Natural killer cell (primary cell): ENCODE measurements at places on chromosomes 2 and 18.

DNA sequence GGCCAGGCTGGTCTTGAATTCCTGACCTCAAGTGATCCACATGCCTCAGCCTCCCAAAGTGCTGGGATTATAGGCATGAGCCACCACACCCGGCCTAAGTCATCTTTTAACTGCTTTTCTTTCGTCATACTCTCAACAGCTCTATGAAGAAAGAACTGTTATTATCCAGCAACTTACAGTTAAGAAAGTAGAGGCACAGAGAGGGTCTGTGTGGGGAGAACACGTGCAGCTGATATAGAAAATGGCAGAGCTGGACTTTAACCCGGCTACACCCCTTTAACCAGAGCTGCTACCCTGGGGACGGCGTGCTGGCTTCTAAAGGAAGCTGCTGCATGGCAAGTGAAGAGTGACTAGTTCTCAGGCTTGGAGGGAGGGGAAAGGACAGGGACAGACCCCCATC is 25.5 kb downstream of the IGFBP2 start:
- H3K27me3 ChIP-seq = no peaks in the 10 kb centered on the region
- no peaks in the 10 kb centered on the region for H3K36me3 ChIP-seq
- H3K4me3 ChIP-seq = no peak overlapping the region
- DNase-seq = no peak
- no peak overlapping the region for H3K27ac ChIP-seq

- H3K27ac ChIP-seq = no peak overlapping the region
- H3K36me3 ChIP-seq = no peaks in the 10 kb centered on the region
- H3K27me3 ChIP-seq = peaks cover 26% of the 10 kb centered on the region
- H3K4me1 ChIP-seq = peaks cover 6% of the 10 kb centered on the region
- H3K4me3 ChIP-seq = no peak overlapping the region
Measured at GRCh38 chr18:31040686-31041270, 1.8 kb downstream of the DSC3 start.

GRCh38 chr2:42954227-42954962 is 162.0 kb upstream of the HAAO start:
- no peak overlapping the region for H3K4me3 ChIP-seq
- no peaks in the 10 kb centered on the region for H3K36me3 ChIP-seq
- H3K4me1 ChIP-seq = peaks cover 9% of the 10 kb centered on the region
- H3K27me3 ChIP-seq = no peaks in the 10 kb centered on the region
- DNase-seq = no peak
- H3K27ac ChIP-seq = no peak overlapping the region

GRCh38 chr2:24058564-24059271 is 9.2 kb downstream of the FKBP1B start:
- no peak for DNase-seq
- H3K36me3 ChIP-seq = no peaks in the 10 kb centered on the region
- H3K27me3 ChIP-seq = no peaks in the 10 kb centered on the region
- H3K4me1 ChIP-seq = no peaks in the 10 kb centered on the region
- no peak overlapping the region for H3K4me3 ChIP-seq

DNA sequence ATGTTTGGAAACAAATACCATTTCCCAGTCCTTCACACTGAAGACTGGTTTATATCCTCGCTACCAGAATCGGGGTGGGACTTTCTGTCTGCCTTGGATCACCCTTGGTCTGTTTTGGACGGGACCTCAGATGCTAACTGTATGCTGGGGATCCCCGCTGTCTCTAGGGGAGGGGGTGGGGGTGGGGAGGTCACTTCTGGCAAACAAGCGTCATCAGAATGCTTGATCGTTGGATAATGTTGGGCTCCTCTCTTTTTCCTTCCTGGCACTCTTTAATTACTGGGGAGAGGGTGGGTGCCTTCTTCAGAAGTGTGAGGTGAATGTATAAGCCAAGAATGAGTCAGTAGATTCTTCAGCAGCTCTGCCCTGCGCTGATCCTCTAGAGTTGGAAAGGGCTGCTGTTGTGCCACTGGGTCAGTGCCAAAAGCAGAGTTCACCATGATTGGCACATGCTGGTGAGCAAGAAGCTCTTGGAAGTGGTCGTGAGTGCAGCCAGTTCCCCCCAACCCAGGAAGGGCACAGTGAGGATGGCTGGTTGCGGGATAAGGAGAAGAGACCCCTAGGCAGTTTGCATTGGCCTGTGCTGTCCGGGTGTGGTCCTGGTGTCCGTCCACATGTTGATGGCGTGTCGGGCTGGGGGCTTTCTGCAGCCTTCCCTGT is 32.2 kb downstream of the DGKD start:
- no peak for DNase-seq
- peak overlapping the region; percentile 64 for H3K27ac ChIP-seq
- no peaks in the 10 kb centered on the region for H3K27me3 ChIP-seq
- no peak overlapping the region for H3K4me3 ChIP-seq
- peaks cover 80% of the 10 kb centered on the region for H3K4me1 ChIP-seq

- no peak for DNase-seq
- no peak overlapping the region for H3K27ac ChIP-seq
- no peaks in the 10 kb centered on the region for H3K27me3 ChIP-seq
- H3K4me3 ChIP-seq = no peak overlapping the region
Measured at GRCh38 chr2:161122772-161123530, 37.3 kb upstream of the TANK start.

DNA sequence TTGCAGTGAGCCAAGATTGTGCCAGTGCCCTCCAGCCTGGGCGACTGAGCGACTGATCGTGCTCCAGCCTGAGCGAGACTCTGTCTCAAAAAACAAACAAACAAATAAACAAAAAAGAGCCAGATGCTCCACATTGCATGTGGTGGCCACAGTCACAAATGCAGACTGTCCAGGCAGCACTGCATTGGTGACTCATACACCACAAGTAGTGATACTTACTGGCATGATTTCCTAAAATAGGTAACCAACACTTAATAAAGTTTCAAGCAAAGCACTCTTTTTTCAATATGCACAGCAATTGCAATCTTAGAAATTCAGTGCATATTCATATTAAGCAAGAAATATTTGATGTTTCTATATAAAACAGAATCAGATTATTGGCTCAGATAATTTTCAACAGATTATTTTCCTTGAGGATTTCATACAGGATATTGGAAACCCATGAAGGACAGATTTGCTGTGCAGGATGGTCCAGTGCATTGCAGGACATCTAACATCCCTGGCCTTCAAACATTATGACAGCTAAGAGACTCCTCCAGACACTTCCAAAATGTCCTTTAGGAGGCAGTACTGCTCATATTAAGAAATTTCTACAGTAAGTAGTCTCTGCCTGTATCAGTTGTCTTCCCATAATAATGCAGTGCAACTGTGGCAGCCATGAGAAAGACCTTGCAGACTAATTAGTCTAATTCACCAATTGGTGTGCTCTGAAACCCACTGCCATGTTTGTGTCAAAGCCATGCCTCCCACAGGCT is 10.5 kb upstream of the SLC1A4 start:
- H3K4me3 ChIP-seq = no peak overlapping the region
- no peaks in the 10 kb centered on the region for H3K36me3 ChIP-seq
- no peaks in the 10 kb centered on the region for H3K4me1 ChIP-seq
- no peaks in the 10 kb centered on the region for H3K27me3 ChIP-seq
- H3K27ac ChIP-seq = no peak overlapping the region
- peak; percentile 47 for DNase-seq

DNA sequence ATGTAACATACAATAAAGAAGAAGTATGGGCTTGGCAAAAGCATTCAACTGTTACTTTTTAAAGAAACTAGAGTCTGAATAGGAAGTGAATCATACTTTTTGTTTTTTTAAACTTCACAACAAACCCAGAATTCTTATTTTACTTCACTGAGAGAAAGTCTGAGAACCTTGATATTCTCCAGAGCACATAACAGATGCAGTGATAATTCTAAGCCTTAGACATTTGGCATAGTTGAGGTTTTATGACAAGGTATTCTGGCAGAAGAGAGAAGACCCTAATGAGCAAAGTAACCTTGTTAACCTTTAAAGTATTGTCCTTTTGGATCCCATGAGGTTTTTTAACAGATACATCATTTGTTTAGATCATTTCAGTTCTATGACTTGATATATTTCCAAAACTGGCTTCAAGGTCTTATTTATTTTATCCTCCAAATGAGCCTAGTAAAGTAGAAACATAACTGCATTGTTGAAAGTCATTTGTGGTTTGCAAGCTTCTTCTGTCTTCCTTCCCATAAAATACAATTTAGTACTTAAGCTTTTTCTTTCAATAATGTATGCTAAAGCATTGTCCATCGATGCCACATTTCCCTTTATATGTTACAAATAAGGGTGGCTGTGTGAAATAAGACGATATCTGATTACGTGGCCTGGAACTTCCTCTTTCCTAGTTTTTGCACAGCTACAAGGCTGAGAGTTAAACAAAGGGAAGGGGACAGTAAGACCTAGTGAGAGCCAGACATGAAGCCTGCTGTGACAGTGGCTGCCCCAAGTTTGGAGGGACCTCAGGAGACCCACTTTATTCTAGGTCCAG is 86.1 kb upstream of the ITPRID2 start:
- no peaks in the 10 kb centered on the region for H3K27me3 ChIP-seq
- no peak overlapping the region for H3K27ac ChIP-seq
- DNase-seq = no peak
- no peaks in the 10 kb centered on the region for H3K4me1 ChIP-seq
- H3K36me3 ChIP-seq = no peaks in the 10 kb centered on the region

GRCh38 chr2:184637781-184638180 is 39.5 kb downstream of the ZNF804A start:
- DNase-seq = no peak
- H3K4me1 ChIP-seq = no peaks in the 10 kb centered on the region
- no peak overlapping the region for H3K27ac ChIP-seq
- no peaks in the 10 kb centered on the region for H3K27me3 ChIP-seq
- no peak overlapping the region for H3K4me3 ChIP-seq

DNA sequence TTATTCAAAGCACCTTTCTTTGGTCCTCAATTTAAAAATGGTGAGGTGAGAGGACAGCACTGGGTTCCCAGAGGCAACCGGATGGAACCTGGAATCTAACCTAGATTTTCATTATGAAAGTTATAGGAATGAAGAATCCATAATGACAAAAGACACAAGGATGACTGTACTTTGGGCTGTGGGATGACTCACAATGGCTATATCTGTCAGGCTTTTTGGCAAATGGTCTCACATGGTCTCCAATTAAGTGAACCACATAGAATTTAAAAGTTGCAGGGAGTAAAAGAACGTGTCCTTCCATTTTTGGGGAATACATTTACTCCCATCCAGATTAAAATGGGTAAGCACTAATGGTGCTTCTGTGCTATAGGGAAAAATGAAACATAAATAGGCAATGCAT is 31.8 kb upstream of the LYPD1 start:
- no peaks in the 10 kb centered on the region for H3K27me3 ChIP-seq
- no peaks in the 10 kb centered on the region for H3K4me1 ChIP-seq
- no peak overlapping the region for H3K27ac ChIP-seq

GRCh38 chr18:42915299-42915698 is 200.2 kb downstream of the RIT2 start:
- no peaks in the 10 kb centered on the region for H3K27me3 ChIP-seq
- H3K36me3 ChIP-seq = no peaks in the 10 kb centered on the region
- H3K27ac ChIP-seq = no peak overlapping the region
- no peaks in the 10 kb centered on the region for H3K4me1 ChIP-seq

GRCh38 chr2:187617120-187617519 is 62.9 kb upstream of the TFPI start:
- no peaks in the 10 kb centered on the region for H3K4me1 ChIP-seq
- no peak overlapping the region for H3K27ac ChIP-seq
- H3K36me3 ChIP-seq = no peaks in the 10 kb centered on the region

DNA sequence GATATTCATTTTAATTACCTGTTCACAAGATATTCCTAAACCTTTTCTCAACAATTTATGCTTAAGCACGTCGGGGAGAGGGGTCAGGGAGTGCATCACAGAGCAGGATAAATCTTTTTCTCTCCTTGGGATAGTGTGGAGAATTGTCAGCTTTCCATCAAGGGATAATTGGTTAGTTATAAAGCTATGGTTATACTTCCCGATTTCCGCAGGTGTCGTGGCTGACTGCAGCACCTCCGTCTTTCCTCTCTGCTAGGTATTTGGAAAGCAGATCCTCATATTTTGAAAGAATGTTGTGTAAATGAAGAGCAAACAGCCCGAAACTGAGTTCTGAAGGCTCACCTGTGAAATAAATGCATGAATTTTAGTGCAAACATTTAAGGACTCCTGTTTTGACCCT is 778 bp downstream of the DYNC2LI1 start:
- H3K27ac ChIP-seq = no peak overlapping the region
- peak overlapping the region; percentile 82 for H3K4me3 ChIP-seq
- no peaks in the 10 kb centered on the region for H3K27me3 ChIP-seq
- no peaks in the 10 kb centered on the region for H3K36me3 ChIP-seq
- peaks cover 10% of the 10 kb centered on the region for H3K4me1 ChIP-seq
- DNase-seq = no peak

DNA sequence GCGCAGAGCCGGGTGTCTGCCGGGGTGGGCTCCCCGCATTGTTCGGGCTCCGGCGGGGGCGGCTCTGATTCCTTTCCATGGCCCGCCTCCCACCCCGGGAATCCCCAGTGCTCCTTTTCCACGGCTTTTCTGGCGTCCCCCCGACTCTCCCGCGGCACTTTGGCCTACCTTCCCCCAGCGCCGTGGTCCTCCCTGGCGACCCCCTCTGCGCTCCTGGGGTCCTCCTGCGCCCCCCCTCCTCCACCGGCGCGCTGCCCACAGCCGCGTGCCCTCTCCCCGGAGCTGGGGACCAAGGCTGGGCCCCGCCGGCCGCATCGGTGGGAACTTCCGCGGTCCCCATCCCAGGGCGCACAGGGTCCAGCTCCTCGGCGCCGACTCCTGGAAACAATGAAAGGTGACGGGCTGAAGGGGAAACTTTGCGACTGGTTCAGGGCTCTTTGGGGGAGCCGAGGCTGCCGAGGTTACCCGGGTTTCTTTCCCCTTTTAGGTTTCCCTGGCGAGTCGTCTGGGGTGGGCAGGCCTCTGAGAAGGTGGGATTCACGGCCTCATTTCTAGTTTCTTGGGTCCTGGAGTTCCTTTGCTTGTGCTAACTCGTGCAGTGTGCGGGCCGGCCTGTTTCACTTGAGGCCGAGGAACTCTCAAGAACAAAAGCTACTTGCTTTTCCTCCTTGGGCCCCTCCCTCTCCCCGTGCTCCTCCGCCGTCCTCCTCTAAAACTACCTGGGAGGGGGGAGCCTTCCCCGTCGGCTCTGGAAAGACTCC is 2.2 kb downstream of the TGIF1 start:
- H3K27me3 ChIP-seq = no peaks in the 10 kb centered on the region
- H3K27ac ChIP-seq = peak overlapping the region; percentile 97
- H3K4me1 ChIP-seq = peaks cover 43% of the 10 kb centered on the region

DNA sequence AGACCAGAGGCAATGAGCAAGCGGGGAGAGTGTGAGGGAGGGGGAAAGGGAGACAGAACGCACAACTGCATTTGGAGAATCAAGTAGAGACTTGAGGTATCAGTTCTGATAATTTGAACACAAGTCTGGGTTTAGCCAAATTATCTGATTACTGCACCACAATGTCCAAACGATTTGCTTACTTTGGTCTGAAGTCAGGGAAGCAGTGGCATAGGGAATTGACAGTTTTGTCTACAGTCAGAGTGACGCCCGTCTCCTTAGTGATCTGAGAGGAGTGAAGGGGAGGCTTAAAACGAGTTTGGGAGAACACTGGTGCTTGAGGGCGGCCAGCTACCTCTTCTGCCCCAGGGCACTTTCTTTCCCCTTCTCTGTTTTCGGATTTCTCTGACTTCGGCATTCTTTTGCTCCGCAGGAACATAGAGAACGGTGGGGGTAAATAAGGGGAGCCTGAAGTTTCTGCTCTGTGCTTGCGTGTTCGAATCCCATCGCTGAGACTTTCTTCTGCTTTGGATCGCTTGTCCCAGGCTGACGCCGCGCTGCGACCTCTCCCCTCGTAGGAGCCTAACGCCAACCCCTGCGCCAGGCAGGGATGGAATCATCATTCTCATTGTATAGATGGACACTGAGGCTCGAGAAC is 2.9 kb upstream of the DLX2 start:
- no peak overlapping the region for H3K4me3 ChIP-seq
- H3K36me3 ChIP-seq = no peaks in the 10 kb centered on the region
- peaks cover 86% of the 10 kb centered on the region for H3K27me3 ChIP-seq

- H3K4me1 ChIP-seq = no peaks in the 10 kb centered on the region
- DNase-seq = no peak
- peaks cover 71% of the 10 kb centered on the region for H3K36me3 ChIP-seq
- H3K27ac ChIP-seq = no peak overlapping the region
- no peak overlapping the region for H3K4me3 ChIP-seq
Measured at GRCh38 chr2:71379086-71379485, 47.5 kb downstream of the ZNF638 start.
